Foreskin keratinocyte (primary cell): ENCODE measurements at places on chromosomes 2 and 18. TPM values are rescaled to one million over a fixed set of nuclear protein-coding genes. Genes with fewer than 3 reads are reported as not detected.

DNA sequence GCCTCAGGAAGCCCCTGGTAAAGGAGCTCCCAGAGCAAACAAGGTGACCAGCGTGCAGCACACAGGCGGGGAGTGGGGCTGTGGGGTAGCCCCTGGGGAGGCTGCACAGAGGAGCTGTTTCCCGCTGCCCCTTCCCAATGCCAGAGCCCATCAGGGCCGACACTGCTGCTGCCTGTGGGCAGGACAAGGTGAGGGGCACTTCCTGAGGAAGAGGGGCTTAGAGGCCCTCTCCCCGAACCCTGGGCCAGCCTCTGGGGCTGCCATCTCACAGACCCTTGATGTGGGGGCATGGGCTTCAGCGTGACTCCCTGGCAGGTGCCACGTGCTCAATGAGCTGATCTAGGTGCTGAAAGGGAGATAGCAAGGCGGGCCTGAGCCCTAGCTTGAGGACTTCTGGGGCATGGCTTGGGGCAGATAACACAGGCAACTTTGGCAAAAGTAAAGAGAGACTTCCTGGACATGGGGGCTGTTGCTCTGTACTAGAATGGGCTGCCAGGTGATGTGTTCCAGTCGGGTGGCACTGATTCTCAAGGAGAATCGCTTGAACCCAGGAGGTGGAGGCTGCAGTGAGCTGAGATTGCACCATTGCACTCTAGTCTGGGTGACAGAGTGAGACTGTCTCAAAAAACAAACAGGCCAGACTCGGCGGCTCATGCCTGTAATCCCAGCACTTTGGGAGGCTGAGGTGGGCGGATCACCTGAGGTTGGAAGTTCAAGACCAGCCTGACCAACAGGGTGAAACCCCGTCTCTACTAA lies 9.9 kb upstream of the KLF11 start:
- no peak for DNase-seq

- DNase-seq, result no peak
Measured at GRCh38 chr18:49007663-49008062, 56.9 kb upstream of the SMAD7 start.

GRCh38 chr2:162915858-162916257 lies 77.3 kb upstream of the KCNH7 start:
- DNase-seq, result no peak

GRCh38 chr2:47602996-47603395 lies 179.9 kb upstream of the MSH6 start:
- no peak for DNase-seq

GRCh38 chr18:35605686-35606417 lies 24.3 kb downstream of the GALNT1 start:
- DNase-seq, result no peak

DNA sequence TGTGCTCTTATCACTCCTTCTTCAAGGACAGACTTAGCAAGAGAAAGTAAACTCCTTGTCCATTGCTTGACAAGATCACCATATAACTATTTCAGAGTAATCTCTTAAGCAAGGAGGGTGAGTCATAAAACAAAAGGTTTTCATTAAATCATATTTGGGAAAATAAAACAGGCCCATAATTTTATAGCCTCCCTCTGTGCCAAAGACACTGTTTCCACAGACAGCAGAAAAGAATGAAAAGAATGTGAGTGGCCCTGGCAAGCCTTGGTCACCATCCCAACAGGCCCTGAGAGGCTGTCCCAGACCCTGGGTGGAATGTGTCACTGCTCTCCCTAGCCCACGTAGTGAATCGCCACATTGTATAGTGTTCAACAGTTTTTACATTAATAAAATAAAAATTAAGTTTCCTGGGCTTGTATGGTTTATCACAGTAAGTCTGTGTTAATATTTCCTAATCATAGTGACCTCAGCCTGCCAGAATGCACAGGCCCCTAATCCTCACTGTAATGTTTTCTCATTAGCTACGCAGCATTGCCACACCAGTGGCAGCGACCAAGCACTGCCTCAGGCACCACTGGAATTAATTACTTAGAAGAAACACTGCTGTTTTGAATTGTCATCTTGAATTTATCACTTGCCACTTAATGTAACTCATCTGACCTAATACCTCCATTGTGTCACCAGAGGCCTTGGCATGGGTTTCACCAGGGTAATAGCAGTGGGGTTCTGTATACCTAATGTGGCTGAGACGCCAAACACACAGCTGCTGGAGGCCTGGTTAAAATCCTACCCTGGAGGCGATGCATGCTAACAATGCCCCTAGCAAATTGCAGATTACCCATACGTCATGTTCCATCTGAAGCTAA lies 401.9 kb downstream of the LNPK start:
- no peak for DNase-seq

DNA sequence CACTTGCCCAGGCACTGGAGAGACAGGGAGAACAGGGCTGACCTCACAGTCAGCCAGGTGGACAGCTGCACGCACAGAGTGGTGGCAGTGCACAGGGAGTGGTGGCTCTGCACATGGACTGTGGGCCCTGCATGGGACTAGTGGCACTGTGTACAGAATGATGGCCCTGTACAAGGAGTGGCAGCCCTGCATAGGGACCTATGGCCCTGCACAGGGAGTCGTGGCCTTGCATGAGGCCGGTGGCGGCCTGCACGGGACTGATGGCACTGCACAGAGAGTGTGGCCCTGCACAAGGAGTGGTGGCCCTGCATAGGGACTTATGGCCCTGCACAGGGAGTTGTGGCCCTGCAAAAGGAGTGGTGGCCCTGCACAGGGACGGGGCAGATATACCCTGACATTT lies 19.1 kb upstream of the STEAP3 start:
- no peak for DNase-seq

- no peak for DNase-seq
Measured at GRCh38 chr2:216549926-216550690, 51.5 kb downstream of the RPL37A start.

DNA sequence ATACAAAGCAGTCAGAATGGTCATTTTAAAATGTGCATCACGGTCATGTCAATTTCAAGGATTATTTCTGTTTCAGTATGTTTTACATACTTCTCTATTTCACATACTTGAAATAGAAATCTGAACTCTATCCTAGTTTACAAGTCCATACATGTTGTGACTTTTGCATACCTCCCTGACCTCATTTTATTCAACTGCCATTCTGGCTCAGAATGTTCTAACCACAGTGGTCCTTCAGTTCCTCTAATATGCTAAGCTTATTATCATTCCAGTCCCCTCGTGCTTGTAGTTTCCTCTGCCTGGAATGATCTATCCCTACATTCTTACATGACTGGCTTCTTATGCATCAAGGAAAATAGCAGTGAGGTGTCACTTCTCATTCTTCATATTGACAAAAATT lies 295.6 kb downstream of the KIAA1328 start:
- DNase-seq, result peak; percentile 53

GRCh38 chr2:109322641-109323040 lies 193.6 kb downstream of the SH3RF3 start:
- no peak for DNase-seq

DNA sequence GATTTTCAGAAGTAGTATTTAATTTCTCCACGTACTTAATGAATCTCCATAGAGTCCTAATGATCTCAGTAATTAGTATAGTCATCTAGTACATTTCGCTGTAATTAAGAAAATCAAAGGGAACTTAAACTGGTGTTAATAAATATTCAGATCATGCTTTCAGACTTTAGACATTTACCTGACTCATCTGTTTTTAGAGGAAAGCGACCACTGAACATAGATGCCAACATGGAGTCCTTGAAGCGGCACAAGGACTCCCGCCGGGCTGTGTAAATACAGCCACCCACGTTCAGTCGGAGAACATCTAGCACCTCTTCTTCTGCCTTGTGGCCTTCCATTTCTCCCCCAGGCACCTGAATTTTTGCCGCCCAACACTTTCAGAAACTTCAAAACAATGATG lies 3.2 kb downstream of the KCTD18 start:
- DNase-seq, result no peak

DNA sequence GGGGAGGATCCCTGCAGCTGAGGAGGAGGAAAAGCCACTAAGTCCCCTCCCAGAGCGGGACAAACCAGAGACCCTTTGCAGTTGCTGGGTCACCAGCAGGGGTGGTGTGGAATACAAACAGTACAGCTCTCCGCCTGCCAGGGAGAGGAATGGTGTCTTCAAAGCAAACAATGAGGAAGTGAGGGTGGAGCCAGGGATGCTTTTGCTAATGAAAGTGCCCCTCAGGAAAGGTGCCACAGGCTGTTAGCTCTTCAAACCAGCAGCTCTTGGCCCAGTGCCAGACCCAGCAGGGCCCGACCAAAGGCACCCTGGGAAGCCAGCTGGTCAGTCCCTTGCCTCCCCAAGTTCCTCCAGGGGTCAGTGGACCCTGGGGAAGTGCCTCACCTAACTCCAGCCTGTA lies 102.8 kb downstream of the HIBCH start:
- DNase-seq, result no peak

- DNase-seq, result peak; percentile 73
Measured at GRCh38 chr2:151251012-151251411, 10.7 kb downstream of the RBM43 start.

GRCh38 chr2:179550849-179551248 lies 286.2 kb upstream of the SESTD1 start:
- no peak for DNase-seq

GRCh38 chr2:239460780-239461179 lies 60.0 kb upstream of the HDAC4 start:
- DNase-seq, result no peak

GRCh38 chr18:8008033-8008432 lies 440.9 kb downstream of the PTPRM start:
- DNase-seq, result no peak

DNA sequence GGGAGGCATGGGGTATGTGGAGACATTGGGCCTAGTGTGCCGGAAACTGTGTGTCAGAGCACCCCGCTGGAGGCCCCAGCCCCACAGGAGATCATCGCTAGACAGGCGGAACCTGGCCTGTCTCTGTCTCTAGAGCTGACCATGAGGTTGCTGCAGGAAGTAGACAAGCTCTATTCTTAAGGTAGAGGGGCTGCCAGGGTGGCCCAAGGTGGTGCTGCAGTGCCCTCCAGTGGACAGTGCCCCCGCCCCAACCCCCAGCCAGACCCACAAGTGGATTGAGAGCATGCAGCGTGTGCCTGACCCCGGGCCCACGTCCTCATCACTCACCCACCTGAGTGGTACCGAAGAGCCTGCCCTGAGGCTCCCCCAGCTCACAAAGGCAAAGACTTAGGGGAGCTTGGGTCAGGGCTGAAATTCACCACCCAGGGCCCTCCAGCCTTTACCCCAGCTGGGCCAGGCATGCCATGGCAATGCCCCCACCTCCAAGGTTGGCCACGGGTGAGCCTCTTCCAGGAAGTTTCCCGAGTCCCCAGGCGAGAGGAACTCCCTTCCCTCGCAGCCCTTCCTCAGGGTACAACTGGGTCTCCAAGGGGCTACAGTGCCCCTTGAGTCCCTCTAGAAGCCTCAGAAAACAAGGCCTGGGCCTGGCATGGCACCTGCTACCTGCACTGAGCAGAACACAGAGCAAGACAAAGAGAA lies 155.0 kb downstream of the TTC32 start:
- DNase-seq, result no peak

DNA sequence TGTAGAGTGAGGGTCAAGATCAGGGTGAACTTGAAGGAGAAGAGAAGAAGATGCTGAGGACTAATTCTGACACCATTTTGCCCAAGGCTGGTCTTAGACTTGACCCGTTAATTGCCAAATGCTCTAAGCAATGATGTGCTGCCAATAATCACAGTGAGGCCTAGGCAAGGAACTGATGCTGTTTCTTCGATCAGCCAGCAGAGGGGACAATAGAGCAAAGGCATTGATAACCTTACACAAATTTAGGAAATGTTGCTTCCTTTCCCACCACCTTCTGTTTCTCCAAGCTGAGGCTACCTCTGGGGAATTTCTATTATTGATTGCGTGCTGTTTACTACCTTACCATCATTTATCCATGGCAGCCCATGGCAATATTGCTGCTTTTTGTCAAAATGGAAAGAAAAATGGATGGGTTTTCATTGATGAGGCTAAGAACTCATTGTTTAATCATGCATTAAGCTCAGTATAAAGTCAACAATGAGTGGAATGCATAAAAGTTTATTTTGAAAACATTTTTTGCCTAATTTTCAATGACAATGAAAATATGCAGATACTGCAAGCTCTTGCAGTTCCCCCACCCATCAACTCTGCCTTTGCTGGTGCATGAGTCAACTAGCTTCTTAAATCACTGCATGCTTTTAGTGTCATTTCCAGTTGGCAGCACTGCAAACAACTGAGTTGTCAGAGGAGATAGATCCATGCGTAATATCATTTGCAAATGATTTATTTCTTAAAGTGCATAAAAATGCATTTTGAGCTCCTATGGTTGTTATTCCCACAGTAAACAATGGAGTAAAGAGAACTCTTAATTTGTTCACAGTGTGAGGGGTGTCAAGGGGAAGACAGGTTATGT lies 116.4 kb upstream of the NYAP2 start:
- DNase-seq, result no peak

- DNase-seq, result no peak
Measured at GRCh38 chr2:147851244-147851930, 6.6 kb downstream of the ACVR2A start.

DNA sequence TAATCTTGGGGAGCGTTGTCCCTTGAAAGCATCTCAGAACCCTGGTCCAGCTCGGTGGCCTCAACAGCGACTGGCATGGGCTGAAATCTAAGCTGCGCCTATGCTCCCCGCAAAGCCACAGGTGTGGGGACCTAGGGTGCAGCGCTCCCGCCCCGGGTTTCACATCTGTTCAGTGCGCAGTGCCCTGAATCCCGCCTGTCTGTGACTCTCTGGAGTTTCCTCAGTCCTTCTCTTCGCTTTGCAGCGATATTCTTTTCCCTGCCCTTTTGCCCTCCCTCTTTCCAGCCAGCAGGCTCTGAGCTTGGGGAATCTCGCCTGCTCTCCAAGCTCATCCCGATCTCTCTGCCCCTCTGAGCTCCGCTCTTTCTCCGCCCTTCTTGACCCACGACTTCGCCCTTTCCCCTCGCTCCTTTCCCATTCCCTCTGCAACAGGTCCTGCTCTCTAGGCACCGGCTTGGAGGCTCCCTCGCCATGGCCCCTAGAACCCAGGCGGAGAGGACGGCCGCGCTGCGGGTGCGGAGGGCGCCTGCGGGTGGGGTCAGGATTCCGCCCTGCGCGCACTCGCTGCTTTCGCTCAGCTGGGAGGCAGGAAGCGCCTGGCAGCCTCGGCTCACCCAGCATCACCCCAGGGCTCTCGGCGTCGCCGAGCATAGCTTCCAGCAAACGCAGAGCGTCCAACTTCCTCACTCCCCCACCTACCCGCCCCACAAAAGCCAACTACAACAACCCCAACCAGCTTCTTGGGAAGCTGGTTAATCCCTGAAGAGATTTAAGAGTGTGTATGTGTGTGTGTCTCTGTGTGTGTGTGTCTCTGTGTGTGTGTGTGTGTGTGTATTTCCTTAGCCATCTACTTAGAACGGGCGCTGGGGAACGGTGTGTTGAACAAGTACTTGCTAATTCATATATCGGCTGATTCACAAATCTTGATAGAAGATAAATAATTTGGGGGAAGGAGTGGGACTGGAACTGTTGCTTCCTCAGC lies 1.1 kb downstream of the GRP start:
- no peak for DNase-seq

The ZCCHC2 gene
- total RNA-seq, result 16.2 and 16.6 TPM in 2 replicates

The REG3A gene
- total RNA-seq, result not detected in 2 replicates

The COL6A3 gene
- total RNA-seq, result 0.03 TPM in 1 of 2 replicates, not detected in the other

The SCN3A gene
- not detected in 2 replicates for total RNA-seq

The ABCB11 gene
- total RNA-seq, result not detected in 2 replicates

The PROKR1 gene
- not detected in 2 replicates for total RNA-seq
